ENCODE measurements at places on chromosomes 1 and 21.

- DNase-seq = no peak
These were observed 100.3 kb downstream of the BEND5 start for GRCh38 chr1:48676376-48676775.

DNA sequence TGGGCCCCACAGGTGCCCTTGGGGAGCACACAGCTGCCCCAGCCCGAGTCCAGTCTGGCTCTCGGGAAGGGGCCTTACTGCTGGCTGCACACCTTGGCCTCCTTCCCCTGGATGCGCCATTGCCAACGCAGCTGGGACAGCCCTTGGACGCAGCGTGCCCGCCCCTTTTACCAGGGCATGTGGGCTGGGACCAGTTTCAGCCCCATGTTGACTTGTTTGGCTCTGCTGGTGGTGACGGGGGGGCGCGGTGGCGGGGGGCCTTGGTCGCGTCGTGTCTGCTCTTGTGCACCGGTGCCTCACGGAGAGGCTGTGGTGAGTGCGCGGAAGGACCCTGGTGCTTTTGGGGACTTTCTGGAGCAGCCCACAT is 19.6 kb downstream of the SKI start:
- DNase-seq = no peak

DNA sequence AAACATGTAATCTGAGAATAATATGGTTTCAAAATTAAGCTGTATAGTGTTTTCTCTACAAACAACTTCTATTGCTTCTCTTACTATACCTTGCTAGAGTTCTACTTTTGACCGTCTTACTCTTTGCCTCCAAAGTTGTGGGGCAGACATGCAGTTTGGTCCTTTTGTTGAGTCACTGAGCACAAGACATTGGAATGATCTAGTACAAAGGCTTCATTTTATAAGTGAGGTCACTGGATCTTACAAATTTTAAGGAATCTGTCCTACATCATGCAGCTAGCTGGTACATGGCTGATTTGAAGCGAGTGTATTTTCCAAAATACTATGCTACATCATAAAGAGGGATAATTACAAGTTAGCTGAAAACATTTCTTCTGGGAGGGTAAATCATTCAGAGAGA is 28.8 kb downstream of the OR10J1 start:
- no peak for DNase-seq

GRCh38 chr1:39104158-39105060 is 78.3 kb downstream of the NDUFS5 start:
- no peak for DNase-seq

DNA sequence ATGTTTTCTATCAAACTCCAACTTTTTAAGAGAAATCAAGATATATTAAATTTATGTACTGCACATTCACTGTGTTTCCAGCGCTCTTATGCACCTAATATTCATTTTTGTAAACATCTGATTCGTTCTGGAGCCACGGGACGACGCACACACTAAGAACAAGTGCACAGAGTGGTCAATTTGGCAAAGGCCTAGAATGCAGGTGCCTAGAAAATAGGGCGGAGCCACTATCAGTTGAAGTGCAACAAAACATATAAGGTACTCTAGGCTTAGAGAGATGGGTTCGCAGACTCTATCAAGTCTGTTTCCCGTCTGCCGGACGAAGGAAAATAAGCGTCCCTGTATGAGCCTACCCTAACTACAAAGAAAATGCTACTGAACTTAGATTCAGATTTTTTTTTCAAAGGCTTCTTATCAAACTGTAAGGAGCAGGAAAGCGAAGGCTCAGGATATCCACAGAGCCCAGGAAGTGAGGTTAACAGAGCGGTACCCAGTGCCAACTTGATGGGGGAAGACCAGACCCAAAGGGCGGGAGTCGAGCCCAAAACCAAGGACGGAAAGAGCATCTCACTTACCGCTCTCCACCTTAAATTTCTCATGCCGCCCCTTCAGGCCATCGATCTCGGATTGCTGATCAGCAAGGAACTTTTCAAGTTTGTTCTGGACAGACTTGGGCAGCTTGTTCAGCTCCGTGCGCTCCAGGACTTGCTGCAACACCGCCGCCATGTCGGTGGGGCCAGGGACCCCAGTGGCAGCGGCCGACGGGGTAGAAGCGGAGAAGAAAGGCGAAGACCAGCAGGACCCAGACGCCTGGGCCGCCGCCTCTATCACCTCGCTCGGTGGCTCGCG is 526 bp downstream of the TPR start:
- DNase-seq = peak; percentile 9

GRCh38 chr1:56576880-56577405 is 2.4 kb downstream of the PLPP3 start:
- no peak for DNase-seq

- no peak for DNase-seq
These were observed 82.3 kb downstream of the MRPL37 start for GRCh38 chr1:54282101-54282847.

DNA sequence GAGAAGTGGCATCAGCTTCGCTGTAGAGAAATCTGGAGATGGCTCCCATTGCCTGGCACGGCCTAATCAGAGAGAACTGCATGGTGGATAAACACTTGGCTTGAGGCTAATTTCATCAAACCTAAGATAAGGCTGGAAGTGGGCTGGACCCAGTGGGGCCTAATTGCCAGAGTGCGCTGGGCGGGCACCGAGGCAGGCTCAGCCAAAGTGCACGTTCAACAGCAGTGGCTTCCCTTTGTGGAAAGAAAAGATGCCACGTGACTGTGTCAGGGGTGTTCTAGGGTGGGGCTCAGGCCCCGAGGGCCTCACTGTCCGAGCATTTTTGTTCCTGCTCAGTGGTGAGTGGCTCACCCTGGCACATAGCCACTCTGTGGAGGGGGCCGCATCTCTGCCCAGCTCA is 5.8 kb downstream of the PLCH2 start:
- no peak for DNase-seq

DNA sequence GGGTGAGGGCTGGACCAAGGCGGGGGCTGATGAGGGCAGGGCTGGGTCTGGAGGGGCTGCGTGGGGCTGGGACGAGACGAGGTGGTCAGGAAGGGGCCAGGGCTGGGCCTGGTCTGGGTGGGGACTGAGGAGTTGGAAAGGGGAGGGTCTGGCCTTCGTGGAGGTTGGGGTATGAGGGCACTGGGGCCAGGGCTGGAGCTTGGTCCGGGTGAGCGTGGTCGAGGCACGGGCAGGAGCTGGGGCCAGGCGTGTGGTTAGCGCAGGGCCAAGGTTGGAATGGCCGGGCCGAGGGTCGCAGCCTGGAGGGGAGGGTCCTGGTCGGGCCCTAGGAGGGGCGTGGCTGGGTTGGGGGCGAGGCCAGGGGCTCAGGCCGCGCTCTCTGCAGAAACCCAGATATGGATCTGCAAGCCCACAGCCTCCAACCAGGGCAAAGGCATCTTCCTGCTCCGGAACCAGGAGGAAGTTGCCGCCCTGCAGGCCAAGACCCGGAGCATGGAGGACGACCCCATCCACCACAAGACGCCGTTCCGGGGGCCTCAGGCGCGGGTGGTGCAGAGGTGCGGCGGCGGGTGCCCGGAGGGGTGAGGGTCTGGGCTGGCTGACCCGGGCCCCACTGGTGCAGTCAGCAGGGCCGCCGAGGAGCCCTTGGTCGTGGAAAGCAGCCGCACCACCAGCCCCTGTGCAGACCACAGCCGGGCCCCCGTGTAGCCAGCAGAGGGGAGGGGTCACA is 9.0 kb downstream of the TTLL10 start:
- no peak for DNase-seq

GRCh38 chr21:33644383-33645074 is 2.2 kb downstream of the ITSN1 start:
- DNase-seq = no peak

DNA sequence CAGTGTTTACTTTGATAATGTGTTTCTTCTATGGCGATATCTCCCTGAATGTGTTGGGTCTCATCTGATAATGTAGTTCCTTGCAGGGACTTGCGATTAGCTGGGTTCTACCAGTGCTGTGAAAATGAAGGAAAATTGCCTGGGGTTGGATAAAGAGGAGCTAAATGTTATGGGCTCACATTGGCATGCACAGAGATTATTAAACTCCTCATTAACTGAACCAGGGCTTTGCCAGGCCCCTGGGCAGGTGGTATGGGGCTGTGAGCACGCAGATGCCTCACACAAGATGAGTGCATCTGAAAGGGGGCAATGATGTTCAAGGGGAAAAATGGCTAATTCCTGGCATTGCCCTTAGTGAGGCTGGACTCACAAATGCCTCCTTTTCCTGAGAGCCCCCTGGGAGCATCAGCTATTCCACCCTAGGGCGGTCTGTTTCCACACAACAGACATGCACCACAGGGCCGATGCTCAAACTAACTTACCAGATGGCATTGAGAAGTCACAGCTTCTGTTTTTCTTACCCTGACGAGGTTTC is 321.1 kb downstream of the SEC16B start:
- no peak for DNase-seq

GRCh38 chr1:53398576-53399365 is 60.4 kb upstream of the DMRTB1 start:
- no peak for DNase-seq

GRCh38 chr21:40623528-40623927 is 223.4 kb downstream of the DSCAM start:
- DNase-seq = no peak

DNA sequence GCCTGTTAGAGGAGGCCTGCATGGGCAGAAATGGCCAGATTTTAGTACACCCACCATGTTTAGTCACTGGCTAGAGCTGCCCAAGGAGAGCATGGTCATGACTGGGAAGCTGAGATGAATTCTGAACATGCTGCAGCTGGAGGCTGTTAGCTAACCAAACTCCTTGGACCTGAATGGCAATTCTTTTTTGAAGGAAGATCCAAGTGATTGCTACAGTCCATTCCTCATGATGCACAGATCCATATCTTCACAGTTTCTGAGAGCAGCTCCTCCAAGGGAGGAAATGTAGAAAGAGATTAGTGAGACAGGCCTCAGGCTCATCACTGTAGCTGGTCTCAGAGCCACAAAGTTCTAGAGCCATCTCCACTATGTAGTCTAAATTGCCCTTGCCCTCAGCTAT is 11.1 kb downstream of the ZFYVE9 start:
- no peak for DNase-seq

- no peak for DNase-seq
These were observed 8.8 kb upstream of the BTG2 start for GRCh38 chr1:203296460-203297073.

- DNase-seq = no peak
These were observed 22.4 kb upstream of the ZFYVE9 start for GRCh38 chr1:52119301-52120079.

DNA sequence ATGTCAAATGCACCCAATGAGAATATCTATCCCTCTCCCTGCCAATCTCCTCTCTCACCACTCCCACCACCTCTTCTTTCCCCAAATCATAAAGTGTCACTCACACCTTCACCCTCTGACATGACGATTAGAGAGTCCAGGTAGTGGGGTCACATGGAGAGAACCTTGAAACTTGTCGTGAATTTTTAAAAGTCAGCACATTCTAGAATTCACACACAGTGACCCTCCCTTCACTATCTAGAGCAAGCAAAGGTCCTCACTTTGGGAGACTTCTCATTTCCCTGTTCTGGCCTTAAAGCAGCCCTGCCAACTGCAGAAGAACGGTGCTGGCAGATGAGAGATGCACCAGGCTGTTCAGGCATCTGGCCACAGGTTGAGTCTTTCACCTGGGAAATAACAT is 61.9 kb downstream of the CD34 start:
- DNase-seq = no peak

GRCh38 chr1:55053265-55053954 is 14.1 kb downstream of the PCSK9 start:
- DNase-seq = no peak

DNA sequence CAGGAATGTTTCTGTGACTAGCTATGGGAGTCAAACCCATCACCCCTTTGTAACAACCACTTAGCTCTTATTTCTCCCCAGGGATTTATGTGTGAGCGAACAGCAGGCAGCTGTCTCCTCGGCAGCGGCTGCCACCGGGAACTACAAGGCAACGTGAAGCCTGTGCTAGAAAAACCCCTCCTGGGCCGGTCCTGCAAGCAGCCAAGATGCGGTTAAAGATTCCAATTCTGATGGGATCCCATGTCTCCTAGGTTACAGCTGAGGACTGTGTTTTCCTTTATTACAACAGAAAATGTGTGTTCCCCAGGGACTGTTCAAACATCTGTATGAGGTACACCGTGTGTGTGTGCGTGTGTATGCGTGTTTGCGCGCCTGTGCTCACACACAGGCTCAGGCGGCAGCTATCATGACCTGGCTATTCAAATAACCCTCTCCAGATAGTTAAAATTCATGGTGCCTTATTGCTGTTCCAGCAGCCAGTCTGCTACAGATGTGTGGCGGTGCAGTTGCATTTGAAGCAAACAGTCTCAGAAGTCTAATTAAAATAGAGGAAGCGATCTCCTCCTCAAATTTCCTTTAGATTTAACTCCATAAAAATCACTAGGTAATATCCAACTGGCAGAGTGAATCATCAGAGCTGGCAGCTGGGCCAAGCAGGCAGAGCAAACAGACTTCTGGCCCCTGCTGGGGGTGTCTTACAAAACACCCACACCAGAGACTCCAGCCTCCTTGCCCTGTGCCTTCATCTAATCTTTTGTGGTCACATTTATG is 68.0 kb downstream of the LMX1A start:
- no peak for DNase-seq

- peak; percentile 38 for DNase-seq
These were observed 694 bp downstream of the MEAF6 start for GRCh38 chr1:37513795-37514349.

GRCh38 chr1:185244015-185244747 is 72.9 kb downstream of the IVNS1ABP start:
- no peak for DNase-seq

DNA sequence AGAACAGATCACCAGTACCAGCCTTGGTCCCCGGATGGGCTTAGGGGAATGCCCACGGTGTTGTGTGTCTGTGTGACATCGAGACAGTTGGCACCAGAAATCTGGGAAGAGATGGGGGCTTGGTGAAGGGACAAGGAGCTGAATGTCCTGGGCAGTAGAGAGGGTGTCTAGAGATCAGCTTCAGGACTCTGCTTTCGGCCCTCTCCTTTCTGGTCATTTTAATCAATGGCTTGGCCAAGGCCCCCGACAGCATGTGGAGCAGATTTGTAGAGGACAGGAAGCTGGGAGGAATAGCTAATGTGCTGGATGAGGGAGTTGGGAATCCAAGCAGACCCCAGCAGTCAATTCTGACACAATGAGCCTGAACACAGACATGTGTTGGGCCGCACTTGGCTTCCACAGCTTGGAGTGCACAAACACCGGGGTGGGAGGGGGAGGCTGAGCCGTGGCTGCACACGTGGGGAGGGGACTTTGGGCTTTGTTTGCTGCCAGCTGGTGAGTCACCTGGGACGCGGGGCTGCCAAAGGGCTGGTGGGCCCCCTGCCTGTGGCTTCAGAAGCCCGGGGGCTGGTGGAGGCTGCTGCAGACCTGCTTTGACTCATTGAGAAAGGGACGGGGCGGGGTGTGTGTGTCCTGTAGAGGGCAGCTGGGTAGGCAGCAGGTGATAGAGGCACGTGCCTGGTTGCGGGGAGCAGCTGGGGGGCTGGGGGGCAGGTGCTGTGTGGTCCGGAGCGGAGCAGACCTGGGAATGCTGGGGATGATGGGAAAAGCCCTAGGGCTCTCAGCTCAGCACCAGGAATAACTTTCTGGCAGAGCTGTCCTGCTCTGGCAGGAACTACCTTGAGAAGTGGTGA is 20.9 kb downstream of the SLC1A7 start:
- no peak for DNase-seq
